ENCODE measurements at places on chromosomes 4 and X.

GRCh38 chrX:130109429-130110378 is 593 bp downstream of the ELF4 start:
- DNase-seq: no peak

DNA sequence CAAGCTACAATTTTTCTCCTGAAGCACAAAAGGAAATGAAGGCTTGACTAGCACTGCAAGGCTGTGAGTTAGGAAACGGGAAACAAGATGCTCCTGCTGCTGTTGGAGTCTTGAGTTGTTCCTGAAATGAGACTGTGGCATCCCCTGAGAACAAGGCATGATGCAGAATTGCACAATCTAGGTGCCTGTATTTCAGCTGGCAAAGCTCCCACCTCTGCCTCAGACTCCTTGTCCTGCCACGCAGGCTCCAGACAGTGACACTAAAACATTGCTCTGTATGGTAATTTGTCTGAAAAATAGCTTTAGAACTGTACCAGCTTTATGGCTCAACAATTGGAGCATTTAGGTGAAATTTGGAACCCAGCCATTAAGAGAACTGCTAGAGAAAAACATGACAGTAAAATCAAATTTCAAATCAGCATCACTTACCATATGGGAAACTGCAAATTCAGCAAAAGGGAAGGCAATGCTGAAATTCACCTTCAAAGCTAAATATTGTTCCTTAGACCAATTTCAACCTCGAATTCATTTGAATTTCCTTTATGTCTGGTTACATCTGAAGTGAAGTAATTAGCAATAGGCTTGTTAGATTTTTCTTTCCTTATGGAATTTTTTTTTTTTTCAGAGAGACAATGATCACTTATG is 103.4 kb downstream of the MFAP3L start:
- DNase-seq: no peak

DNA sequence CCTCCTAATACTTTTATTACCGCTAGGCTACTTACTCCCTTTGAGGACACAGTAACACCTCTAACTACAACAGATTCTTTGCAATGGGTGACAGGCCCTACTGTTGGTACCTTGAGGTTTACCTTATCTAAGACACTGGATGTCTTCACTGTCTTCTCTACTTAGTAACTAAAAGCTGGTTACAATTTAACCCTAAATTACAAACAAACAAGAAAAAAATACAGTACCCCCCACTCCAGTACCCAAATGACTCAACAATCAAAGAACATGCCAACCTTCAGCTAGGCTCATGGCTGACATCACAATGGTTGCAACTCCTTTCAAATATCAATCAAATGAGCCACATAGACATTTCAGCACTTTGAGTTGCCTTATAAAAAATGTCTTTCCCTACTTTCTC is 198.0 kb downstream of the GUCY2F start:
- no peak for DNase-seq

- DNase-seq: no peak
Observed at GRCh38 chrX:80316526-80316925, 103.7 kb upstream of the TENT5D start.

GRCh38 chr4:74794382-74795010 is at the start of gene BTC:
Gene BTC (minus strand): TSS chr4:74794523. CDS start chr4:74794325, 198 bp downstream.
- no peak for DNase-seq

- DNase-seq: no peak
Observed at GRCh38 chr4:177771645-177772044, 329.4 kb upstream of the AGA start.

DNA sequence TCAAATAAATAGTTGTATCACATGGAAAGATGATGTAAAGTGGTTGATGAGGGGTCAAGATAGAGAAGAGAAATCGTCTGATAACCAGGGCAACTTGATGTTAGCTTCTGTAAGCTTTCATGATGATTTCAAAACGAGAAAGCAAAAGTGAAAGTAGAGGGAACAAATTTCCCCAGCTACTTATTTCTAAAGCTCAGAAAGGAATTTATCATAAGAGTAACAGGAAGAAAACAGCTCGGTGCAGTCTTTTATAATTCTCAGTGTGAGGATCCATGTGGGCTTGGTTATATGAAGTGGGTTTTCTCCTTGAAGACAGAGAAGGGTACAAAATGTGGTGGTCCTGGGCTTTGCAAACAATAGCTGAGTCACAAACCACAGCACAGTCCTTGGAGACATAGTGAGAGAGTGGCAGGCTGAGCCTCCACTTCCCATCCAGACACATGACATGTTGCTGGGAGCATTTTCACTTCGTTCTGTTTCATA is 32.1 kb upstream of the GLRA2 start:
- DNase-seq: no peak

GRCh38 chr4:56289934-56290333 is 97.4 kb downstream of the AASDH start:
- no peak for DNase-seq

DNA sequence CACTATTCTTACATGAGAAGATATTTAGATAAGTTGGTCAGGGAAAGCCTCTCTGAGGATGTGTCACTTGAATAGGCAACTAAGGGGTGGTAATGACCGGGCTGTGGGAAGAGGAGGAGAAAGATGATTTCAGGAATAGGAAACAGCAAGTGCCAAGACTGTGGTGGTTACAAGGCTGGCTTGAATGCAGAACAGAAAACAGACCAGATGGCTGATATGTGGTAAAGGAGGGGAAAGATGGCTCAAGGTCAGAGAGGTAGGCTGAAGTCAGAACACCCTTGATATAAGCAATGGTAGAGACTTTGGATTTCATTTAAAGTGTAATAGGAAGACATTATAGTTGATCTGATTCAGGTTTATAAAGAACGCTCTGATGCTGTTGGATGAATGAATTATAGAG is 15.0 kb downstream of the TLR7 start:
- DNase-seq: no peak

DNA sequence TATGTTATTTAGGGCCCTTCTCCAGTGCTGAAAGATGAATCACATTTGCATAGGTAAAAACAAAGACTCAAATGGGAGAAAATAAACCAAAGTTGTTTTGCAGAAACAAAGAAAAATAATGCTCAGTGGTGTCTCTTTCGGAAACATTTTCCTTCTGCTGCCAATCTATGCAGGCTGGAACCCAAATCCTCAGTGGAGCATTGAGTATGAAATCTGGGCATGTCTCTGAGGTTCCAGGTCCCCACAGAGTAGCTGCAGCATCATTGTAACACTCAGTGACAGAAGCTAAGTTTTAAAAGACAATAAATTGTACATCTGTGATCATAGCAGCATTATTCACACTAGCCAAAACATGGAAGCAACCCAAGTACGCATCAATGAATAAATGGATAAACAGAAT is 303.6 kb downstream of the FBXW7 start:
- DNase-seq: no peak

DNA sequence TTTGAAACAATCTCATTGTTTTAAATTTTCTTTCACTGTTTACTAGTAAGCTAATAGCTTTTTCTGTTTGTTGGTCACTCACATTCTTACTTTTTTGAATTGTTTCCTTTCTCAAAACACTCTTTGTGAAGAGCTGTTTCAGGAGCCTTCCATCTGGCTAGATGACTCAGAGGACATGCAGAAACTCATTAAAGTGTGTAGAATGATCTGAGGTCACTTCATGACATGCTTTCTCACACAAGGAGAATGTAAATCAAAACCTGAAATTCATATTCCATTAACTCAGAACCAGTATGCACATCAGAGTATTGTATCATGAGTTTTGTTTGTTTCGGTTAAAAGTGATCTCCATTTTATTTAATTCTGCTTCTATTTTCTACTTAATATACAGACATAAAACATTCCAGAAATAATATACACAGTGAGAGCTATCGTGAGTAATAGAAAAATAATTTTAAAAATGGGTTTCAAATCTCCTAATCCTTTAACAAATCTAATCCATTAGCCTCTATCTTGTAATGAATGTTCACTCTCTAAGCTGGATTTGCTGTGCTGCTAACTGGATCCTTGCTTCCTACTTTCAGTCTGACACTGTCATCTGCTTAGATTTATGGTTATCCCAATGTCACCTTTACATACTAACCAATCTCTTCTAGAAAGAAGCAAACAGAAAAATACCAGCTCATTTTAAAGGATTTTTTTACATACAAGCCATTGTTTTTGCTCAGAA is 449.6 kb downstream of the FSTL5 start:
- DNase-seq: no peak

GRCh38 chr4:138292321-138292720 is 50.2 kb upstream of the SLC7A11 start:
- no peak for DNase-seq

- DNase-seq: no peak
Observed at GRCh38 chr4:25892796-25893195, 21.2 kb upstream of the SMIM20 start.

- no peak for DNase-seq
Observed at GRCh38 chr4:7311205-7311604, 118.9 kb downstream of the SORCS2 start.

- DNase-seq: no peak
Observed at GRCh38 chr4:95660719-95661118, 111.9 kb upstream of the UNC5C start.

DNA sequence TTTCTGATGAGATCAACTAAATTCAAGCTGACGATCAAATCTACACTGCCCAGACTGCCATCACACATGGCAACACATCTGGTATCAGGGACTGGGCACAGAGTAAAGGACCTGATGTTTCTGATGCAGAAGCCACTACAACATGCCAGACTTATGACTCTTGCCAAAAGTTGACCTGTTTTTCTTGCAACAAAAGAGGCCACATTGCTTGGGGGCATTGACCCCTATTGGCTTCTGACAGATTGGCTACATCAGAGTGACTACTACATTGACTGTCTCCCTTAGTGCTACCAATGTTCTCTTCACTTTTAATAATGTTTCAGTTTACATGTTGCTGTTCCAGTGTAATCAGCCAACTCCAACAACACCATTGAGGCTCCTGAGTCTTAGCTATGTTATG is 15.3 kb upstream of the SMIM10 start:
- DNase-seq: no peak

DNA sequence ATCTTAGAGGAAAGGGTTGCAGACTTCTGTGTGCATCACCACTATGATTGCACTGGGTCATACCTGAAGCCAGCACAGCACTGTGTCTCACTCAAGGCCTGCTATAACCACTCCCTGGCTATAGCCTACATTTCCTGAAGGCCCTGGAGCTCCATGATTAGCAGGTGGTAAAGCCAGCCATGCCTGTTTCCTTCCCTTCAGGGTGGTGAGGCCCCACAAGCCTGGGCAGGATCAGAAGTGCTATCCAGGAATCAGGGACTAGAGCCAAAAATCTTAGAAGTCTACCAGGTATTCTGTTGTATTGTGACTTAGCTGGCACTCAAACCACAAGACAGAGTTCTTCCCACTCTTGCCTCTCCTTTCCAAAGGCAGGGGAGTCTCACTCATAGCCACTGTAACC is 734.6 kb downstream of the GLUD2 start:
- no peak for DNase-seq

- no peak for DNase-seq
Observed at GRCh38 chrX:19566359-19567222, 51.3 kb upstream of the MAP3K15 start.

Measured in activated T-helper 1 cell treated with anti-CD3 and anti-CD28 coated beads, Interleukin-2, amount 50 U/mL, for 16 hours (primary cell).